ENCODE measurements at places on chromosomes 3 and 15.
A peak's percentile ranks its signal among the peaks of the same experiment; 100 is the strongest.

- DNase-seq: no peak
Measured at GRCh38 chr3:71048948-71049347, 534.6 kb downstream of the FOXP1 start.

- no peak for DNase-seq
Measured at GRCh38 chr3:120841264-120841663, 66.7 kb upstream of the STXBP5L start.

DNA sequence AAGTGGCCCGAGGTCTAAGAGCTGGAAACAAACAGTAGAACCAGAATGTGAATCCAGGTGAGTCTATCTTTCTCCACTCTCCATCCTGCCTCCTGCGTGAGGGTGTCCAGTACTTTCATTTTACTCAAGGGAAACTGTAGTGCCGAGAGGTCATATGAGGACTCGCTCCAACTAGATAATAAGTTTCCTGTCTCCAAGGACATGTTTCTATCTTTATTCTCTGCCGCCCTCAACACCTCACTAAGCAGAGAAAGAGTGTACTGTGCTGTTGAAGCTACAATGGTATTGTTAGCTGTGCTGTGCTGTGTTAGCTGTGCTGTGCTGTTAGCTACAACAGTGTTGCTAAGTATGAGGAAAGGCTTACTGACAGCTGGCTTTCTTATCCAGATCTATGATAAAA is 137.9 kb upstream of the COL8A1 start:
- DNase-seq: no peak

- DNase-seq: no peak
Measured at GRCh38 chr3:9913601-9914000, 3.3 kb upstream of the IL17RC start.

GRCh38 chr3:126858887-126859286 is 124.0 kb upstream of the PLXNA1 start:
- DNase-seq: peak; percentile 91

GRCh38 chr3:28544236-28544635 is 195.6 kb upstream of the AZI2 start:
- DNase-seq: no peak

GRCh38 chr3:170542704-170543103 is 43.2 kb downstream of the SLC7A14 start:
- no peak for DNase-seq

GRCh38 chr3:25437953-25438352 is 9.9 kb downstream of the RARB start:
- no peak for DNase-seq

GRCh38 chr15:83549623-83550022 is 102.5 kb downstream of the SH3GL3 start:
- no peak for DNase-seq

DNA sequence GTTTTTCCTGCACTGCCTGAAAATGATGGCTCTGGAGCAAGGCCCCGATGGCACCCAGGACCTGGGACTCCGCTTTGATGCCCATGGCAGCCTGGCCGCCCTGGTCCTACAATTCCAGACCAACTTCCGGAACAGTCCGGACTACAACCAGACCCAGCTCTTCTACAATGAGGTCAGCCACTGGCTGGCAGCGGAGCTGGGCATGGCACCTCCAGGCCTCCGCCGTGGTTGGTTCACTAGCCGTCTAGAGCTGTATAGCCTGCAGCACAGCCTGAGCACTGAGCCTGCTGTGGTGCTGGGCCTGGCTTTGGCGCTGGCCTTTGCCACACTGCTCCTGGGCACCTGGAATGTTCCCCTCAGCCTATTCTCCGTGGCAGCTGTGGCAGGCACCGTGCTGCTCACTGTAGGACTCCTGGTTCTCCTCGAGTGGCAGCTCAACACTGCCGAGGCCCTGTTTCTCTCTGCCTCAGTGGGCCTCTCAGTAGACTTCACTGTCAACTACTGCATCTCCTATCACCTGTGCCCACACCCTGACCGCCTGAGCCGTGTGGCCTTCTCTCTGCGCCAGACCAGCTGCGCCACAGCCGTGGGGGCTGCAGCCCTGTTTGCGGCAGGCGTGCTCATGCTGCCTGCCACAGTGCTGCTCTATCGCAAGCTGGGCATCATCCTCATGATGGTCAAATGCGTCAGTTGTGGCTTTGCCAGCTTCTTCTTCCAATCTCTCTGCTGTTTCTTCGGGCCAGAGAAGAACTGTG is 10.9 kb downstream of the DISP2 start:
- no peak for DNase-seq

DNA sequence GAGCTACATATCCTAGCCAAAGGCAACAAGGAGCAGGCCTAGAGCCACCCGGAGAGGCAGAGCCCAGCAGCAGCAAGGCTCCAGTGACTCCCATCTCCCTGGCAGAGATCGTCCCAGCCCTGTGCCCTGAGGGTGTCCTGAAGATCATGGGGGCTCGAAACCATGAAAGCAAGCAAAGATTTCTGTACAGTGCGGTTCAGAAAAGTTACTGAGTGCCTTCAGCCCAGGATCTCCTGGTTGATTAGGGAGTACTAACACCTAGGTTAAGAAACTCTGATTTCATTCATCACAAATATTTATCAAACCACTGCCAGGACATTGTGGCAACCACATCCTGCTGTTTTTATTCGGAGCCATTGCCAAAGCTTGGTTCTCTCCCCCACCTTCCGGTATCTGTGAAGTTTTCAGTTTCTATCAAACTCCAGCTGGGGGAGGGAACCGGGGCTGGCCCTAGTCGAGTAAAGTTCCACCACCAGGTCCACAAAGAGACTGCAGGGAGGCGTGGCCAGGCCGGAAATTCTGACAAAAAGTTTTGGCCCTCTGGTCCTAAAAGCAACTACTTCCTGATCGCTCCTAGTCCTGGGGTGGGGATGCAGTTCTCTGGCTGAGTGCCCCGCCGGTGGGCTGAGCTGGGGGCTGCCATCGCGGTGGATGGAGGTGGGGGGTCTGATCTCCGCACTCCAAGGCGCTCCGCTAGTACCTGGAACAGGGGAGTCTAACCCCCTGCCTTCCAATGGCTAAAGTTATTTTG is 1.2 kb downstream of the RAB43 start:
- DNase-seq: peak; percentile 85

GRCh38 chr15:31145271-31145911 is 43.9 kb upstream of the TRPM1 start:
- no peak for DNase-seq

DNA sequence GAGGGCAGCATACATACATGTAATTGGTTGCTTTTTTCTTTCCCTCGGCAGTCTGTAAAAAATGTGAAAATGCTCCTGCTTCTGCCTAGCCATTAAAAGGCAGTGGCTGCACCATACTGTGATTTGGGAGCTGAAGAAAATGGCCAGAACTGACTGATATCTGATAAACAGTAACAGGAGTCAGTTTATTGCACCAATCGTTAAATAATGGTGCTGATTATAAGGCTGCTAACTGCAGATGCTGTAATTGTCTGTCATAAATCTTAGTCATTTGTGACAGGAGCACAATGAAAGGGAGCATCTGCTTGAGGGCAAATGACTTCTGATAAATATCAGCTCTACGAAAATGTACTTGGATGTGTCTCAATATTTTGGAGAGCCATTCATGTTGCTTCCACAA is 263.1 kb upstream of the DNAJC19 start:
- no peak for DNase-seq

DNA sequence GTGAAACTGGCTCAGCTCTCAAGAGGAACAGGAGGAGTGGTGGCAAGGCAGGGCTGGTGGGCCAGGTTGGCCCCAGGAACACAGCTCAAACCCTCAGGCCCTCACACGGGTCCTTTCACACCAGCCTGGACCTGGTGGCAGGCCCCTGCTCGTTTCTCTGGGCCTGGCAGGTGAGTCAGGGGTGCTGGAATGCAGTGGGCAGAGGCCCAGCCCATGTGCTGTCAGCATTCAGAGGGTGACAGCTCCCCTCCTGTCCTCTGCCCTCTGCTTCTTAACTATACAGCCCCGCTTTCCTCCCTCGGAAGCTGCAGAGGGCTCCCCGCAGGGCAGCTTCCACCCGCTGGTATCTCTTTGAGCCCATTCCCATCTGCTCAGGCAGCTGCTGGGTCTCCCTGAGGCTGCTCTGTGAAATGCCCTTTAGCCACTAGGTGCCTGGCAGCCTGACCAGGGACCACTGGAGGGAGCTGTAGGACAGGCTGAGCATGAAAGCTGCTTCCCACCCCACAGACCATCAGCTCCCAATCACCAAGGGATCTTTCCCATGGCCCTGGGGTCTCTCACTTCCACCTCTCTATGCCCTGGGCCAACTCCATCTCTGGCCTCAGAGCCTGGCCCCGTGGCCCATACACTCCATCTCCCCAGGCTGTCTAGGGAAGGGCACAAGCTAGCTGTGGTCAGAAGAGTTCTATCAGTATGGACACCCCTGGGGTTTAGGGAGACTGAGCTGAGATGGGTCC is 24.8 kb downstream of the SHF start:
- peak; percentile 96 for DNase-seq

DNA sequence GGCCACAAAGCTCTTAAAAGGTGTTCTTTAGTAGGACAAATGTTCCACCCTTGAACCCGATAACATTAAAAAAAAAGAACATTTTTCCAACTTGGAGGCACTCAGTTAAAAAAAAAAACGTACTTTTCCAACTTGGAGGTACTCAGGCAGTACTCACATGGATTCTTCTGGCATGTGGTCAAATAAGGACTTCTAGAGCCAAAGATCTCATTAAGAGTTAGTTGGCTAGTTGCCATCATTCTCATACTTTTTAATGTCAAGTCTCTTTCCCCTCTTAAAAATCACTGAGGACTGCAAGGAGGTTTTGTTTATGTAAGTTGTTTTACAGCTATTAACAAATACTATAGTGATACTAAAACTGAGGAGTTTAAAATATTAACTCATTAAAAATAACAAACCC is 101.0 kb downstream of the CADPS start:
- no peak for DNase-seq

- no peak for DNase-seq
Measured at GRCh38 chr3:177194299-177194698, 3.0 kb downstream of the TBL1XR1 start.
